ENCODE measurements at places on chromosomes 1 and 21.

- no peak for DNase-seq
These were observed 48.2 kb downstream of the HLX start for GRCh38 chr1:220927442-220927841.

- DNase-seq, result no peak
These were observed 31.7 kb downstream of the ZP4 start for GRCh38 chr1:237858992-237859391.

- no peak for DNase-seq
These were observed 32.5 kb upstream of the SARS1 start for GRCh38 chr1:109181085-109181806.

GRCh38 chr1:3399732-3400131 lies 54.7 kb upstream of the ARHGEF16 start:
- DNase-seq, result no peak

DNA sequence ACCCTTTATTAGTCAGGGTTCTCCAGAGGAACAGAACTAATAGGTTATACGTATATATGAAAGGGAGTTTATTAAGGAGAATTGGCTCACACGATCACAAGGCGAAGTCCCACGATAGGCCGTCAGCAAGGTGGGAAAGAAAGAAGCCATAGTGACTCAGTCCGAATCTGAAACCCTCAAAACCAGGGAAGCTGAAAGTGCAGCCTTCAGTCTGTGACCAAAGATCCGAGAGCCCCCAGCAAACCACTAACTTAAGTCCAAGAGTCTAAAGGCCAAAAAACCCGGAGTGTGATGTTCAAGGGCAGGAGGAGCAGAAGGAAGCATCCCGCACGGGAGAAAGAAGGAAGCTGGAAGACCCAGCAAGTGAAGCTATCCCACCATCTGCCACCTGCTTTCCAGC lies 9.9 kb downstream of the IFNLR1 start:
- no peak for DNase-seq

GRCh38 chr21:45403825-45404729 lies 888 bp upstream of the COL18A1 start:
- no peak for DNase-seq

DNA sequence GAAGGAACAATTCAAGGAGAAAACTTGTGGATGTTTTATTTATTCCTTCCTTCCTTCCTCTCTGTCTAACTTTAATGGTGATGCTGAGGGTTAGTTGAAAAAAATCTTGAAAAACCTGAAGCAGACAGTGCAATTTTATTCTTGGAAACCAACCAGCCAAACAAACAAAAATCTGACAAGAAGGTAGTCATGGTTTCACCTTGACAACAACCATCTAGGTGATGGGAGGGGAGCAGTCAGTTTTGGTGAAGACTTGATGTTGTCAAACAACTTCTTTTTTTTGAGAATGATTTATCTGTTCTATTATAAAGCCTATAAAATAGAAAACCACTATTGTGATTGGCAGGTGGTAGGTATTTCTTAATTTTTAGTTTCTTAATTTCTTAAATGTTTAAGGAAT lies 92.4 kb upstream of the GPR88 start:
- no peak for DNase-seq

DNA sequence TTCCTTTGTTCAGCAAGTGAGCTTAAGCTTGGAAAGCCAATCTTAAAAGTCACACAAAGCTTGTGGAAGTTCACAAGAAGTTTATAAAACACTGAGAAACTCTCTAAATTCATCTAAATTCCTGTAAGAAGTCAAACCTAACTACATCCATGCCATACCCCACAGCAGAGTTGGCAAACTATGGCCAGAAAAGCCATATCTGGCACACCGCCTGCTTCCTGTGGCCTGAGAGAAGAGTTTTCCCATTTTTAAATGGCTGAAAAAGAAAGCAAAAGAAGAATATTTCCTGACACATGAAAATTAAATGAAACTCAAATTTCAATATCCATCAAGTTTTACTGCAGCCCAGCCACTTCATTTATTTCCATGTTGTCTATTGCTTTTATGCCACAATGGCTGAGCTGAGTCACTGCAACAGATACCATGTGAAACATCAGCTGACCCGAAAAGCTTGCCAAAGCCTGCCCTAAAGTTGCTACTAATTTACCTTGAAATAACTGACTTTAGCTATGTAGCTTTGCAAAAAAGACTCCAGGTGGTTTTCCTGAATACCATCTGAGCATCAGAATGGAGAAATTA lies 237.1 kb downstream of the SLC45A1 start:
- DNase-seq, result no peak

- DNase-seq, result no peak
These were observed 125.1 kb downstream of the NFIA start for GRCh38 chr1:61207416-61207815.

GRCh38 chr1:116078699-116079223 lies 32.4 kb upstream of the MAB21L3 start:
- DNase-seq, result no peak

DNA sequence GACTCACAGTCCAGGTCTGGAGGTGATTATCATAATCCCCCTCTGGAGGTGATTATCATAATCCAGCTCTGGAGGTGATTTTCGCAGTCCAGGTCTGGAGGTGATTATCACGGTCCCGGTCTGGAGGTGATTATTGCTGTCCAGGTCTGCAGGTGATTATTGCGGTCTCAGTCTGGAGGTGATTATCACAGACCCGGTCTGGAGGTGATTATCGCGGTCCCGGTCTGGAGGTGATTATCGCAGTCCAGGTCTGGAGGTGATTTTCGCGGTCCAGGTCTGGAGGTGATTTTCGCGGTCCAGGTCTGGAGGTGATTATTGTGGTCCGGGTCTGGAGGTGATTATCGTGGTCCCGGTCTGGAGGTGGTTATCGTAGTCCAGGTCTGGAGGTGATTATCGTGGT lies 76.6 kb downstream of the SDCCAG8 start:
- DNase-seq, result no peak

DNA sequence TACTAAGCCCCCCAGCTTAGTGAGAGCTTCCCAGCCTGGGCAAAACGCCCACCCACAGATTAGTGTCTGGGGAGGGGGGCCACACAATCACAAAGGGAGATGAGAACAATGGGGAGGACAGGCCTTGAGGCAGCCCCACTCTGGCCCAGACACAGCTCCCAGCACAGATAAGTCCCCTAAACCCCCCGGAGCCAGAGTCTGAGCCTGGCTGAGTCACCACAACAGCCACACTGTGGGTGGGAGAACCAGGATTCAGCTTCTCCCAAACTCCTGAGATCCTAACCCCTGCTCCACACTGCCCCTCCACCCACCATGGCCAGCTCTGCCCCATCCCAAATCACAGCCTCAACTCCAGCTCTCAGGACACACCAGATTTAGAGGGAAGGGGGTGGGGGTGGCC lies 4.2 kb downstream of the NECTIN4 start:
- no peak for DNase-seq

- DNase-seq, result no peak
These were observed 97.0 kb downstream of the GIPC2 start for GRCh38 chr1:78142736-78143135.

DNA sequence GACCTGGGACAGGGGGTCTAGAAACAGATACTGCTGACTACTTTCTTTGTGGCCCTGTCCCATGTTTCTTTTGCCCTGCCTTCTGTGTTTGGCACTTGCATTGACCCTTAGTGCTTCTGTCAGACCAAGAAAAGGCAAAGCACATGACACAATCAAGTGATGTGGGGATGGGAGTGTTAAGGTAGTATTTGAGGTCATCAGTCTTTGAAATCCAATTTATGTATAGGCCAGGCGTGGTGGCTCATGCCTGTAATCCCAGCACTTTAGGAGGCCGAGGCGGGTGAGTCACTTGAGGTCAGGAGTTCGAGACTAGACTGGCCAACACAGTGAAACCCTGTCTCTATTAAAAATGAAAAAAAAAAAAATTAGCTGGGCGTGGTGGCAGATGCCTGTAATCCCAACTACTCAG lies 26.0 kb downstream of the SERBP1 start:
- DNase-seq, result no peak

DNA sequence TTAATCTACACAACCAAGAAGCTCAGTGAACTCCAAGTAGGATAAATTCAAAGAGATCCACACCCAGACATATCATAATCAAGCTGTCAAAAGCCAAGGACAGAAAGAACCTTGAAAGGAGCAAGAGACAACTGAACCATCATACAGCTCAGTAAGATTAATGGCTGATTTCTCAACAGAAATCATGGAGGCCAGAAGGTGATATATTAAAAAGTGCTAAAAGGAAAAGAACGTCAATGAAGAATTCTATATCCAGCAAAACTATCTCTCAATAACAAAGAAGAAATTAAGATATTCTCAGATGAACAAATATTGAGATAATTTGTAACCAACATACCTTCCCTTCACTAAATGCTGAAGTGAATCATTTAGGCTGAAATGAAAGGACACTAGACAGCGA lies 161.8 kb downstream of the TRABD2B start:
- DNase-seq, result no peak

GRCh38 chr21:35222541-35222941 lies 173.4 kb upstream of the RUNX1 start:
- no peak for DNase-seq

All from activated effector memory CD4-positive, alpha-beta T cell treated with Interleukin-2 at 50 U/mL for 16 hours (primary cell).